ENCODE measurements at places on chromosomes 7 and 10. TPM values are rescaled to one million over a fixed set of nuclear protein-coding genes. Genes with fewer than 3 reads are reported as not detected.

The DENND2A gene
- 6.5 TPM for polyA plus RNA-seq

The SVIL gene
- polyA plus RNA-seq, result 7.4 TPM

The RTKN2 gene
- 0.24 TPM for polyA plus RNA-seq

The TMEM236 gene
- 0.09 TPM for polyA plus RNA-seq

The HABP2 gene
- polyA plus RNA-seq, result 27.4 TPM

The HECTD2 gene
- 4.5 TPM for polyA plus RNA-seq

DNA sequence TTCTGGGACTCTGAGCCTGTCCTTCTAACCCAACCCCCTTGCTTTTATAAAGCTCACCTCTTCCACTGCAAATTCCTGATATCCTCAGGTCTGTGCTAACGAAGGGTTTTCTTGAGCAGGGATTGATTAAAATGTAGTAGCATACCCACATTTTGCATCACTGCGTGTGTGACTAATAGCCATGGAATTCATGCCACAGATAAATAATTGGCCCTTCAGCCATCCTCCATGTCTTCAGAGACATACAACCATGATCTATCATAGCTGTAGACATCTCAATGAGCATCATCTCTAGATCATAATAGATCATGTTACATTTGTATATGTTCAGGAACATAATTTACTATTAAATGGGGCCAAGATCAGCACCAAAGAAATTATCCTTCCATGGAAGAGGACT, 990.3 kb downstream of the KCNMA1 start:
- DNase-seq, result no peak
- no peaks in the 10 kb centered on the region for H3K36me3 ChIP-seq
- no peak overlapping the region for H3K4me3 ChIP-seq
- no peak overlapping the region for H3K27ac ChIP-seq
- no peaks in the 10 kb centered on the region for H3K4me1 ChIP-seq

DNA sequence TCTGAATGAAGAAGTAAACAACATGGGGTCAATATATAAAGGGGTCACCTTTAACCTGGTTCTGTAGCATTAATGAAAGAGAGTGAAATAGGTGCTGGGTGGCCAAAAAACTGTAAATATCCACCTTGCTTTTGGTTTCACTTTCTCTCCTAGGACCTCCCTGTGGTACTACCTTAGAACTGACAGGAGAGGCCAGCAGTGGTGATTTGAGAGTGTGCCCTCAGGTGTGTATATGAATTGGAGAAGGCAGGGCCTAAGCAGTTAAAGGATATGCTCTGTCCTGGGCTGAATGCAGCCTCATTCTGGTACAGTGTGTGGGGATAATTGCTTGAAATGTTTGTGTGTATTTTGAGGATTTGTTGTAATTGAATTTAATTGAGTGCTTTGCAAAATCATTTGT, 62.0 kb downstream of the BBS9 start:
- no peak overlapping the region for H3K27ac ChIP-seq
- H3K4me1 ChIP-seq, result peaks cover 11% of the 10 kb centered on the region
- H3K27me3 ChIP-seq, result no peaks in the 10 kb centered on the region
- H3K36me3 ChIP-seq, result no peaks in the 10 kb centered on the region
- peak overlapping the region; percentile 53 for H3K4me3 ChIP-seq

DNA sequence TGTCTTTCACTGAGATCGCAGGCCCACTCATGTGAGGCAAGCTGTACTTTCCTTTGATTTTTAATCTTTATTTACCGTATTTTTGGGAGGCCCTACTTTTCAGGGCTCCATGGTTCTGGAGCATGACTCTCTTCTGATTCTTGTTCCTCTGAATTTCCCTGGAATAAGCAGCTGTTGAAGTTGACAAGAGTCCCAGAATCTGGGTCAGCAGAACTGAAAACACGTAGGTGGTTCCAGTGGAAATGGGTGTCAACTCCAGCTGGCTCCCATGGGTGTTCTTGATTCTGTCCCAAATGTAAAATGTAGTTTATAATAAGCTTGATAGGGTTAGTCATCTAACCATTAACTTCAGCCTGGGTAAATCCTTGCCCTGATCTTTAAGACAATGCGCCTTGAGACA, 409.4 kb downstream of the GATA3 start:
- no peaks in the 10 kb centered on the region for H3K27me3 ChIP-seq
- DNase-seq, result no peak

DNA sequence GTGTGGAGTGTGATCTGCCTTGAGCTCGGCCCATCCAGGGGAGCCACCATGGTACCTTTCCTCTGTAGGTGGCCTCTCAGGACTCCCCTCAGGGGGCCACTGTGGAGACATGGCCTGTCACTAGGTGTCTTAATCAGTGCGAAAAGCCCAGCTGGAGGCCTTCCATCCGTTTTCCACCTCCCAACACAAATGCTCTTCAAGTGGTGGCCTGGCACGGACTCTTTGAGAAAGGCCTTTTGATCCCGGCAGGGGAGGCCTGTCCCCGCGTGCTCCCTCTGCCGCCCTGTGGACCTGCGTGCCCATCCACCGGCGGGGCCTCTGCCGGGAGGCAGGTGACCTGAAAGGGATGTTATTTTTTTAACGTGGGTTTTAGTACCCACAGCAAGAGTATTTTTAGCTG, 149.5 kb downstream of the RGS10 start:
- no peaks in the 10 kb centered on the region for H3K4me1 ChIP-seq
- H3K4me3 ChIP-seq, result no peak overlapping the region
- DNase-seq, result no peak
- H3K27me3 ChIP-seq, result no peaks in the 10 kb centered on the region
- no peaks in the 10 kb centered on the region for H3K36me3 ChIP-seq

- no peak overlapping the region for H3K27ac ChIP-seq
- H3K27me3 ChIP-seq, result no peaks in the 10 kb centered on the region
- no peak overlapping the region for H3K4me3 ChIP-seq
- no peak for DNase-seq
These were observed 199.3 kb upstream of the AUTS2 start for GRCh38 chr7:69398986-69399385.

DNA sequence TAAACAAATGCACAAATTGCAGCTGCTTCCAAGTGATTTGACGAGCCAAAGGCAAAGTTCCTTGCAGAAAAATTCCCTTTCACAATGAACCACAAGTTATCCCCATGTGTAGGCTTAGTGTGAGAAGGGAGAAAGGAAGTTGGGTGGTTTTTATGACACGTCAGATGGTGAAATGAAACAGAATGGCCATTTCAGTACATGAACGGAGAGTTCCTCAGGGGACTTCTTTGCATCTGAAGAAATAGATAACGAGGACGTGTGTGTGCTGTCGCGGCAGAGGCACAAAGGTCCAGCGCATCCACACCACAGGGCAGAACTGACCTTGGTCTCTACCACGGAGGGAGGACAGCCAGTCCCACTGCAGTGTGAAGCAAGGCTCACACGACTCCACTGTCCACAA, 135.9 kb downstream of the PAXIP1 start:
- H3K27me3 ChIP-seq, result no peaks in the 10 kb centered on the region
- no peak overlapping the region for H3K27ac ChIP-seq
- H3K36me3 ChIP-seq, result no peaks in the 10 kb centered on the region
- no peak overlapping the region for H3K4me3 ChIP-seq
- DNase-seq, result no peak

GRCh38 chr7:78691584-78691983, 761.9 kb downstream of the MAGI2 start:
- no peaks in the 10 kb centered on the region for H3K27me3 ChIP-seq
- H3K4me3 ChIP-seq, result no peak overlapping the region
- no peak for DNase-seq
- H3K27ac ChIP-seq, result no peak overlapping the region
- no peaks in the 10 kb centered on the region for H3K4me1 ChIP-seq
- H3K36me3 ChIP-seq, result no peaks in the 10 kb centered on the region

DNA sequence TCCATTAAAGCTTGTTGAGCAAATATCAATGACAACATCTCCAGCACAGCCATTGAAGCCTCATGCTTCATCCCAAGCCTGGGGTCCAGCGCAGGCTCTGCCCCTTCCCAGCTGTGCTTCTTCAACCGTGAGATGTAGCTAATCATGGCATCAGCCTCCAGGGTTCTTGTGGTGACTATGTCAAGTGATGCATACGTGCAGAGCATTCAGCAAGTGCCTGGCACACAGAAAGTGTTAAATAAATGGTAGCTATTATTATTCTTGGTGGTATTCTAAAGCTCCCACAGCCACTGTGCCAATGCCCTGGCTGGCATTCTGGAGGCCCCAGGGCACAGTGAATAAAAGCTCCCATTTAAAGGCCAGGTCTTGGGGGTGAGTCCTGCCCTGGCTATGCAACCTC, 146.6 kb downstream of the WDR11 start:
- DNase-seq, result no peak
- no peak overlapping the region for H3K4me3 ChIP-seq
- H3K27me3 ChIP-seq, result no peaks in the 10 kb centered on the region
- no peaks in the 10 kb centered on the region for H3K36me3 ChIP-seq
- H3K27ac ChIP-seq, result no peak overlapping the region
- no peaks in the 10 kb centered on the region for H3K4me1 ChIP-seq

GRCh38 chr7:15452670-15453069, 109.1 kb downstream of the AGMO start:
- no peaks in the 10 kb centered on the region for H3K4me1 ChIP-seq
- DNase-seq, result no peak
- H3K4me3 ChIP-seq, result no peak overlapping the region
- H3K36me3 ChIP-seq, result no peaks in the 10 kb centered on the region
- H3K27ac ChIP-seq, result no peak overlapping the region

GRCh38 chr7:156180451-156181229, 368.4 kb upstream of the SHH start:
- DNase-seq, result no peak
- no peaks in the 10 kb centered on the region for H3K4me1 ChIP-seq
- no peaks in the 10 kb centered on the region for H3K36me3 ChIP-seq
- no peaks in the 10 kb centered on the region for H3K27me3 ChIP-seq
- H3K27ac ChIP-seq, result no peak overlapping the region

GRCh38 chr7:93838966-93839365, 51.6 kb downstream of the TFPI2 start:
- no peak overlapping the region for H3K27ac ChIP-seq
- no peaks in the 10 kb centered on the region for H3K4me1 ChIP-seq
- H3K4me3 ChIP-seq, result no peak overlapping the region
- no peaks in the 10 kb centered on the region for H3K27me3 ChIP-seq
- no peak for DNase-seq

GRCh38 chr7:155653803-155654202, 9.3 kb downstream of the RBM33 start:
- DNase-seq, result no peak
- H3K36me3 ChIP-seq, result no peaks in the 10 kb centered on the region
- no peak overlapping the region for H3K4me3 ChIP-seq
- H3K27ac ChIP-seq, result no peak overlapping the region
- H3K27me3 ChIP-seq, result no peaks in the 10 kb centered on the region

DNA sequence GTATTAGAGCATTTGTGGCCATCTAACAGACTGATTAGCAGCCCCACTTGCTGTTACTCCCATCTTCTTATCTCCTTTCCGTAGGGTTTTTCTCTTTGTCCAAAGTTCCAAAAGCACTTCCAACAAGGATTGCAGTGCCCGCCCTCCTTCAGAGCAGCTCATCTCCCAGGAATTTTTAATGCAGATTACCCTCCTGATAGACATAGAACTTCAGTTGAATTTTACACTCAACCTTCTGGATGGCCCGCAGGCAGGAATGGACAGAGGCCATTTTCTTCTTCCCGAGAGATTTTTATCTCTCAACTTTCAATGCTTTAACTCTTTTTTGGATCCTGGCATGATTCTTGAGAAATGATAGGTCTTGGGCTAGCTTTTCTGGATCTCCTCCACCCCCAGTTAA, 23.3 kb downstream of the PRKG1 start:
- H3K27ac ChIP-seq, result no peak overlapping the region
- no peak overlapping the region for H3K4me3 ChIP-seq
- H3K27me3 ChIP-seq, result no peaks in the 10 kb centered on the region
- H3K4me1 ChIP-seq, result no peaks in the 10 kb centered on the region
- H3K36me3 ChIP-seq, result no peaks in the 10 kb centered on the region

DNA sequence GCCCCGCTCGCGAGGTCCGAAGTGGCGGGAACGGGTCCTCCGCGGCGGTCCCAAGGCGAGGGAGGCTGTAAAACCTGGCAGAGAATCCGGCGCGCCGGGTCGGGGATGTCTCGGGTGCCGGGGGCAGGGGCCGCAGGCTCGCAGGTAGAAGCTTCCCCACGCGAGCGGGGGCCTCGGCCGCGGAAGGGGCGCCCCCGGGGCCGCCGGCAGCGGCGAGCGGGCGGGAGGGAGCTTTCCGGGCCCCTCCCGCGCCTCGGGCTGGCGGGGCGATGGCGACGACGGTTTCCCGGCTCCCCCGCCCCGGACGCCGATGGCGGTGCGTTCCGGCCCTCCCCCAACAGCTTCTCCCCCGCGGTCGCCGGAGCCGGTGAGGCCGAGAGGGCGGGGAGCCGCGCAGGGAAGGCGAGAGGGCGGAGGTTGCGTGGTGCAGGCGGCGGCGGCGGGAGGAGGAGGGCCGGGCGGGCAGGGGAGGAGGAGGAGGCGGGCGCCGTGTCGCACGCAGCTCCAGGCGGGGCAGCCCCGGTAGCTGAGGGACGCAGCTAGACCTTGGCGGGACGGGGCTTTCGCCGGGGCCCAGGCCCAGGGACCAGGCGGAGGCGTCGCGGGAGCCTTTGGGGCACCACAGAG, at the start of gene CUL1:
Gene CUL1, plus strand, starts transcription at position 507 of the 627 bp plus-strand sequence. CDS start 31,220 bp downstream, outside the sequence.
- peak within 1 kb of the TSS; percentile 84 for H3K4me3 ChIP-seq
- H3K4me1 ChIP-seq, result peaks cover 19% of the 10 kb centered on the region
- no peaks in the 10 kb centered on the region for H3K36me3 ChIP-seq

- no peak overlapping the region for H3K27ac ChIP-seq
- DNase-seq, result no peak
- H3K27me3 ChIP-seq, result no peaks in the 10 kb centered on the region
- no peaks in the 10 kb centered on the region for H3K36me3 ChIP-seq
- no peak overlapping the region for H3K4me3 ChIP-seq
These were observed 125.9 kb upstream of the HPS1 start for GRCh38 chr10:98572594-98572993.

DNA sequence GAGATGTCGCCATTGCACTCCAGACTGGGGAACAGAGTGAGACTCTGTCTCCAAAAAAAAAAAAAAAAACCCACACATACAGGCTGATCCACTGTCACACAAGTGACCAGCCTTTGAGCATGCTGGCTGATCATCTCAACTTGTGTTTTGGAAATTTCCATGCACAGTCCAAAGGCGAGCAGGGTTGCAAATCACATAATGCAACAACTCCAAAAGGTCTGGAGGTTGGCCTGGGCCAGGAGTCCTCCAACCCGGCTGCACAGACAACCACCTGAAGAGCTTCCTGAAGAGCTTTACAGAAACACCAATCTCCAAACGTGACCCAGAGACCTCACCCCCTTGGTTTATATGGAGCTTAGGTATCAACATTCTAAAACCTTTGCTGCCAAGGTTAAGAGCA, 16.4 kb downstream of the PARD3 start:
- H3K27ac ChIP-seq, result no peak overlapping the region
- no peaks in the 10 kb centered on the region for H3K4me1 ChIP-seq
- H3K4me3 ChIP-seq, result no peak overlapping the region
- no peak for DNase-seq
- H3K27me3 ChIP-seq, result no peaks in the 10 kb centered on the region

DNA sequence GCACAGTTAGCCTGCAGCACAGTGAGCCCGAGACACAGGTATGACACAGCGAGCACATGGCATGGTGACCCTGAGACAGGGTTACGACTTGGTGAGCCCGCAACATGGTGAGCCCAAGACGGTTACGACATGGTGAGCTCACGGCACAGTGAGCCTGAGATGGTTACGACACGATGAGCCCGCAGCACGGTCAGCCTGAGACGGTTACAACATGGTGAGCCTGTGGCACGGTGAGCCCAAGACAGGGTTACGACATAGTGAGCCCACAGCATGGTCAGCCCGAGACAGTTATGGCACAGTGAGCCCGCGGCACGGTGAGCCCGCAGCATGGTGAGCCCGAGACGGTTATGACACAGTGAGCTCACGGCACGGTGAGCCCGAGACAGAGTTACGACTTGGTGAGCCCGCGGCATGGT, 156.1 kb downstream of the MAD1L1 start:
- H3K27ac ChIP-seq, result no peak overlapping the region
- DNase-seq, result no peak
- H3K4me3 ChIP-seq, result no peak overlapping the region
- no peaks in the 10 kb centered on the region for H3K4me1 ChIP-seq
- no peaks in the 10 kb centered on the region for H3K27me3 ChIP-seq

Measured in kidney (tissue), 22 donors.